SK-N-SH treated with all-trans-retinoic acid at 6 μM for 48 hours (cell line): ENCODE measurements at places on chromosomes 2 and 18.

- no peak for ATAC-seq
These were observed 60.7 kb downstream of the LRRFIP1 start for GRCh38 chr2:237688081-237688480.

GRCh38 chr2:8281234-8281633 is 400.6 kb upstream of the ID2 start:
- ATAC-seq, result no peak

GRCh38 chr2:135510577-135510976 is 20.4 kb downstream of the ZRANB3 start:
- no peak for ATAC-seq

DNA sequence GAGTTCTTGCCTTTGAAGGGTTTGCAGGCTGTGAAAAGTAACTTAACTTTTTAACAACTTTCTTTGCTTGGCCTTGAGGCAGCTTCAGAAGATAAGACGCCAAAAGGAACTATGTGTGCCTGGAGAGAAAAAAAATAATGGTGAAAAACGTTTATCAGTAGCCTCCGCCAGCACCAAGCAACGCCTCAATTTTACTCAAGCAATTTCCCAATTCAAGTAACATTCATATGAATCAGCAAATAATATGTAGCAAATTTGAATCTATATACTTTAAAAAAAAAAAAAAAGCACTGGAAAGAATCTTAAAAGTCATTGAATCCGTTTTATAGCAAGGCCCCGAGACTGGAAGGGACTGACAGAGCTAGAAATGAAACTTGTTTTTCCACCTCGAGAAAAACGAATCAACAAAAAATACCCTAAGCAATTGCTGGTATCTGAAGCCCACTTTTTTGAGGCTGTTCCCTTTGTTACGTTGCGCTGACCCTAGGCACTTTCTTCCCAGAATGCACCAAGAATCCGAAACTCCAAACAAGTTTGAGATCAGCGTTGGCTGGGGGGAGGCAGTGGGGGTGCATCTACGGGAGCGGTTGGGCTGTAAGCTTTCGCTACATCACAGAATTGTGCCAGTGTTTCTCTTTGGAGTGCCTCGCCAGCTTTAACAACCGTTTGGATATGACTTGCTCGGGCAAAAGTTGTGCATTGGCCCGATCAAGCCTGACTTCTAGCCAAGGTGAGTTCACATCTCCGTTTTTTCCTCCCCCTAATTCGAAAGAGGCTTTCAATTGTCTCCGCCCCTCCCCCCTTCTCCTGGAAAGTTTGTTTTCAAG is 2.7 kb upstream of the TGIF1 start:
- no peak; the same call in 2 of the 3 replicates for ATAC-seq

DNA sequence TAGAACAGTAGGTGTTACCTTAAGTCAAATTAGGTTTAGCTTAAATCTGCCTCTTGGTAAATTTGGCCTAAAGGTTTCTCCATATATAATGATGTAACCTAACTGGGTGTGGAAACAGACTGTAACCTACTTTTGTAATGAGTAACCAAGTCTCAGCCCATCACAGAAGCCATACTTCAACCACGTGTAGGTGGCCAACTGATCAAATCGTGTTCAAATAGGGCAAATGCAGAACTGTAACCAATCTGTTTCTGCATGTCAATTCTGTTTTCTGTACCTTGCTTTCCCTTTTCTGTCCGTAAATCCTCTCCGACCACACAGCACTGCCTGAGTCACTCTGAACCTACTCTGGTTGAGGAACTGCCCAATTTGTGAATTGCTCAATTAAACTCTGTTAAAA is 34.0 kb upstream of the PLA2R1 start:
- no peak for ATAC-seq

DNA sequence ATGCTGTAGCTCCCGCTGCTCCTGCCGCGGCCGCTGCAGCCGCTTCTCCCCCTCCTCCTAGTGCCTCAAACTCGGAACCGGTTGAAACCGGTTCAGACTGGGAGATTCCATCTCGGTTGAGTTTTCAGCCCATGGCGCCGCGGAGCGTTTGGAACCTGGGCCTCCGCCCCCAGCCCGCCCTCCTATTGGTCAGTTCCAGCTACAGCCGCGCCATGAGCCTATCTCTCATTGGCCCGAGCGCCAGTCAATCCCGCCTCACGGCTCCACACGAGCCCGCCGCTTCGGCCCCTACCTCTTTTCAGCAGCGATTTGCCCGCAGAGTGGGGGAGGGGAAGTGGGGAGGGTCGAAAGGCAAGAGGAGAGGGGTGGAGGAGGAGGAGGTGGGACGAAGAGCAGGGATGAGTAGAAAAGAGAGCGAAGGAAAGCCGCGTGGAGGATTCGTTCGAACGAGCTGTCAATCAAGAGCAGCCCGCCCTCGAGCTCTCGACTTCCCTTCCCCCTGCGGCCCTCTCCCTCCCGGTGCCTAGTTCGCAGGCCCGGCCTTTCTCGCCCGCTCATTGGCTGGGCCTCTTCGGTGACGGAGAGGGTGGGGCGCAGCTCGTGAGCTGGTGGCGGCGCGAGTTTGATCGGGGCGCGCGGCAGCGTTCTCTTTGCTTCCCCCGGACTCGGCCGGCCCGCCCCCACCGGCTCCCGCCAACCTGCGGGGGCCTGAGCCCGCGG is at the start of gene XPO1:
Gene XPO1, minus strand, starts transcription at position 157 of the 720 bp plus-strand sequence. CDS start 4,459 bp downstream, outside the sequence.
- ATAC-seq, result peak; percentile 92

DNA sequence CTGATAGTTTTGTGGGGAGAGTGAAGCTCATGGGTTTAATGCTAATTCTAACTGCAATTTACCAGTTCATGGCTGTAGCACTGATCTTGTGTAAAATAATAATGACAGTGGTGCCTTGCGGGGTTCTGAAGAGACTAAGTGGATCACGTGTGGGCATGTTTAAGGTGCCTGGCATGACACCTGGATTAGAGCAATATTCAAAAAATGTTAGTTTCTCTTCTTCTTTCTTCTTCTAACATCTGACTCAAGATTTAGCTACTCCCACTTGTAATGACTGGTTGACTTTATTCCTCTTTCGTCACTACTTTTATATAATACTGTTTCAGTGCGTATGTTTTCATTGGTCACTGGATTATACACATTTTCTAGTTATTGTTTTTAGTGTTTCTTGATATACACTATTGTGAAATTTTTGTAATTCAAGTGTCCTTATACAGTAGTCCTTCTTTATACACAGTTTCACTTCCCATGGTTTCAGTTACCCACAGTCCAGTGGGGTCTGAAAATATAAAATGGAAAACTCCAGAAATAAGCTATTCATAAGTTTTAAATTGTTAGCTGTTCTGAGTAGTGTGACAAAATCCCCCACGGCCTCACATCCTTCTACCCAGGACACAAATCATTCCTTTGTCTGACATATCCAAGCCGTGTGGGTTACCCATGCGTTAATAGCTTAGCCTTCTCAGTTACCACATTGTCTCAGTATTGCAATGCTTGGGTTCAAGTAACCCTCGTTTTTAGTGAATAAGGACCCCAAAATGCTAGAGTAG is 662.2 kb upstream of the CNTNAP5 start:
- ATAC-seq, result no peak

DNA sequence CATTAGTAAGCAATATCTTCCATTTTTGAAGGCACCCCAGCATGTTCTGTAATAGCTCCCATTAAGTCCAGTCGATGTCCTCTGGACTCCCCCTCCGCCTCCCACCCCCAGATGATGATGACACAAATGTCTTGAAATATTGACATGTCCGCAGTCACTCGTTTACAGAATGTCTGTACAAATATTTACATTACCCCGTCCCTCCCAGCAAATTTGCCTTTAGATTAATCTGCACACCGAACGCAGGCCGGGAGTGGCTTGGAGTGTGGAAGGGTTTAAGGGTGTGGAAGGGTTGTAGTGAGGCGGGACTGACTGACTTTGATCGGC is 853 bp upstream of the OSBPL6 start:
- ATAC-seq, result peak; percentile 23

DNA sequence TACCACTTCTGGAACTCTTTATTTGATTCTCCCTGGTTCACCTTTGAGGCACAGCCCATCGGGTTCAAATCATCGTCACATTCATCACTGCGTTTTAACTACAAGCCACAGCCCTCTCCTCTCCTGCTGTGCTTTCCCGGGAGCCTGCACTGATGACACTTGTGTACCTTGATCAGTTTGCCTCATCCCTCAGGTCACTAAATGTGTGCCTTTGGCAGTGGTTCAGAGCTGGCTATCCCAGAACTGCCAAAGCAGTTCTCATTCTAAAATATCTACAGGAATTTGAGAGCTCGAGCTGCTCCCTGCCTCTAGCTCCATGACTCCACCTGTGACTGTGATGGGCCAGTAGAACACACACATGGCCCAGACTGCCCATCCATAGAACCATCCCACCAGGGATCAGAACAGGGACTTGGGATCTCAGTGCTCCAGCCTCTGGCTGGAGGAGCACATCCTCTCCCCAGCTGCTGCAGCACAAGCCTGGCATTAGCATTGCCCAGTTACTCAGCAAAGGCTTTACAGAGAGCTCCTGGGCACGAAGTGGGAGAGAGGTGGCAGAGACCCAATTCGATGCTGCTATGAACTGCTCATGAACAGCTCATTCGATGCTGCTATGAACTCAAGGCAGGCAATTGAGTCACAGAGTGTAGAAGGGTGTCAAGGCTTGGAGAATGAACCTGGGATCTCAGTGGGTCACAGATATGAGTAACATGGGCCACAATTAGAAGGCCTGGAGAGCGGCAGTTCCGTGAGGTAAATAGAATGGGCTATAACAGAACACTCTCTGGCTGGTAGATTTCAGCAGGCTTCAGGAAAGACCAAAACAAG is 41.9 kb downstream of the EVA1A start:
- no peak for ATAC-seq

DNA sequence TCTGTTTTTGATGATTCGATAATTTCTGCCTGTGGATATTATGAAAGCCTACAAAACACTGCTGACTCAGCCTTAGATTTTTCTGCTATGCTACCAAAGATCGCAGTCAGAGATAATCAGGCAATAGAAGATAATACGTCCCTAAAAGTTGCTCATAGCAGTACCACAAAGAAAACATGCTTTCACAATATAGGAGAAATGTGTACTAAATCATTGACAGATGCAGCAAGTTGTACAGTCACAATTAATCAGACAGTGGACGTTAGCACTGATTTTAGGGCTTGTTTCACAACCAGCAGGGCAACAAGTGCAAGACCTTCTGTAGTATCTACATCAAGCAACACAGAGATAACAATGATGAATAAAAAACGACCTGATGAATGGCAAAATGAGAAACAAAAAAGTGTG is 19.5 kb downstream of the RBM44 start:
- ATAC-seq, result peak; percentile 89

DNA sequence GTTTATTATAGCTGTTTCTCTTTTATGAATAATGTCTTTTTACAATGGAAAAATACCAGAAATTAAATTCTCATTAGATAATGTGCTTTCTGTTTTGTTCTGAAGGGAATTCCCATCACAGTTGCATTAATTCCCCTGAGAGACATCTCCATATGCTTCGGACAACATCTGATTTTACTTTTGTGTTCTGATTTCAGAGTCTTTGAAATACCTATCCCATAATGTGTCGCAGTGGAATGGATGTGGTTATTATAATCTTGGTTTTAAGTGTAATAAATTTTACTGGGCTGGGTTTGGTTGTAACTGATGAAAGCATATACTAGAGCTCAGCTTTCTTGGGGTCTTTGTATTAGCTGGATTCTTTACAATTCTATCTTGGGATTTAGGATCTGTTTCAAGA is 12.5 kb downstream of the SPTBN1 start:
- no peak for ATAC-seq

DNA sequence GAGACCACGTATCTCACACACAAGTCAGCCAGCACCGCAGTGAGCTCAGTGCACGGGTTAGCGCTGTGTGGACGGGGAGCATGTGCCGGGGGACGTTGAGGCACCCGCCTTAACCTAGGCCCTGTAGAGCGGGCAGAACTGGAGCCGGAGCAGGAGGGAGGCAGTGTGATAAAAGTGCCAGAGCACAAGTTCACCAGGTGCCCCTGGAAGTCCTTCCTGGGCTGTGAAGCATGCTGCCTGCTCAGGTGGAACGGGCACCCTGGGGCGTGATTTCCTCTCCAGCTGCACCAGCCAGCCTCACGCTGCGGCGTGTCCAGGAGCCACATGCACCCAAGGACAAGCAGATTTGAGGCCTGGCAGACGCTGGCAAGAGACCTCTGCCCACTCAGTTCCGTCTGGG is 50.3 kb downstream of the ITGB1BP1 start:
- no peak for ATAC-seq

DNA sequence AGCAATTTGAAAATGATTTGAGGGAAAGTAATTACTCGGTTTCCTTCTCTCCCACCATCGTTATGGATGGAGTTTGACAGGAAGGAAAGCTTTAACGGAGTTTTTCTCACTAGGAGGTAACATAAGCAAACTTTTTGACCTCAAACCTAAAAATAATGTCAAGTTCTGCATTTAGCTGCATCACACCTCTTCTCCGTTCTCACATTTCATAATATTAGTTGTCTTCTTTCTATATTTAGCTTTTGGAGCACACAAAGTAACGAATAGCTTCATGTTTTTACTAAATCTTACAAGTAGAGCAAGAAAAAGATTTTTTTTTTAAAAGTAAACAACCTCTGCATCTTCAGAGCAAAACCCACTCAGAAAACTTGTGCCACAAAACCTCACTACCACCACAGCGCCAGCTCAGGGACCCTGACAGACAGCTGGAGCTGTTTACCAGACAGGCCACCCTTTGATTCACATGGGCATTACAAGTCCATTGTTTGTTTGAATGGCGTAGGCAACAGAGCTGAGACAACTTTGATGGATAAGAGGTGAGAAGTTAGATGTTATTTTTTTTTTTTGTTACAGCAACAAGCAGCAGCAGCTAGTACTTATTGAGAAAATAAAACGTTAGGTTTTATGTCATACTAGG is 21.9 kb upstream of the ICOS start:
- ATAC-seq, result no peak
